ENCODE measurements at places on chromosomes 3 and 15.

DNA sequence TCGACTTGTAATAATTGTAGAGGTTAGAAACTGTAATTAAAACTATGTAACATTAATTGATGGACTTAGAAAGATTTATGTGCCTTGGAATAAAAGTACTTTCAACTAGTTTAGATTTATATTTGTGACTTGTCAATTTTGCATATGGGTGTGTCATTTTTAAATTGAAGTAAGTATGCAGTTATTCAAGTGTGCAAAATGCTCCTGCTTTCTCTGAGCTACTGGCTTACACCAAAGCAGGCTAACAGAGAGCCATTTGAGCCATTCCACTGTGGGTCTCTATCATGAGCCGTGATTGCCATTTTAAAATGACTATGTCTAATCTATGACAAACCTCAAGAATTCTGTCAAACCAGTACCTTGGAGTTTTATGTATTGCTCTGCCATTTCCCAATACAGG, 345.0 kb upstream of the MDFIC2 start:
- DNase-seq, result no peak

- DNase-seq, result no peak
Measured at GRCh38 chr3:67578416-67578815, 76.0 kb downstream of the SUCLG2 start.

DNA sequence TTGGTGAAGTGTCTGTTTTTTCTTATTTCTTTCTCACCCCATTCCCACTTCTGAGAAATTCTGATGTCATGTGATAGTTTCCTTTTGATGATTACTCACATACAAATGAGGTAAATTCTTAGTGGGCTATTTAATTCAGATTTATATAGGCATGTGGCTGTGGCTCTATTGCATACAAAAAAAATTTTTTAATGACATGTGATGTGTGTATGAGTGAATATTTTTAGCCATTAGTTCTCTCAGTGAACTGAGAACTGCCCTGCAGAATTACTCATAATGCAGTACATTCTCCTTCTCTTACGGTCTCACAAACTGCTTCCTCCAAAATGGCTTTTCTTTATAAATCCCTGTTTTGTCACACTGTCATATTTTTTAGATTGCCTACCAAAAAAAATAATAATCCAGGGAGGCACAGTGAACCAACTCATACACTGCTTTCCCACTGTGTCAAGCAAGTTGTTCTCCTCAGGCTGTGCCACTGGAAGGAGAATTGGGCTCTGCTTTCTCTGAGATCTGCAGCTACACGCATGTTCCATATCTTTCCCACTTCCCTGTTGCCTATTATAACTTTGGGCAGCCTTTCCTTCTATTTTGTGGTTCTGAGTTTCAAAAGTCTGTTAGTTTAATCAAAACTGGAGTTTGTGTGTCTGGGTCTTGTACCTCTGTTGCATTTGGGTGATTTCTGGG, 415.7 kb upstream of the THBS1 start:
- no peak for DNase-seq

GRCh38 chr15:75775296-75776064, 62.8 kb upstream of the CSPG4 start:
- no peak for DNase-seq

DNA sequence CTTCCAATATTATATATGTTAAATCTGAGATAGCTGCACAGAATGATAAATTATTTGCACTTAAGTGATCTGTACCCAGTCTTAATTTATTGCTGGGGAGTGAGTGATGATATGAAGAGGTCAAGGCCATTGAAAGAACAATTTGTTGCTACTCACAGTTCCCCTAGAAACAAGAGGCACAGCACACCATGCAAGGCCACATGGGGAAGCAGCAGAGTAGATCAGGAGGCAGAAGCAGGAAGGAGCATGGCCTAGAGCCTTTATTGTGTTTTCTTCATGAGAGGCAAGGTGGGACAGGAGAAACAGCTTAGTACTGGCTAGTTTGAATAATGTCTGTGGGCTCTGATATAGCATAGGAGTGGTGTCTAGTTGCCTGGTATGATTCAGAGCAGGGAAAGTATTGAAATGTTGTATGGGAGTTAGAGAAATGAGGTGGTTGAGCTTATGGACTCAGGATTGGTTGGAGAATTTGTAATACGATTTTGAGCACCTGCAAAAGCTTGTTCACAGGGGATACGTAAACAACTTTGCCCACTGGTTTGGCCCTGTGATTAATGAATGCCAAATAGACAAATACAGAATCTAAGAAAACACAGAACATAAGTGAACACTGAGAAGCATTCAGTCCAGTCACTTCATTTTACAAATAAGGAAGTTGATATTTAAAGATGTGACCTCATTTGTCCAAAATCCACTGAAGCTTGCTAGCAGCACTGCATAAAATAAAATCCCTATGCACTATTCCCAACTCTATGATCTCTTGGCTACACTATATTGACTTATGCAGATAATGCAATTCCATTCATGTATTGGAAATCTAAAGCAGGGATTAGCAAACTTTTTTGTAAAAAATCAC, 71.7 kb downstream of the TMCO5A start:
- DNase-seq, result no peak

GRCh38 chr3:61877359-61878138, 316.2 kb downstream of the PTPRG start:
- no peak for DNase-seq
